ENCODE measurements at places on chromosomes 6 and 20. TPM values are rescaled to one million over a fixed set of nuclear protein-coding genes. Genes with fewer than 3 reads are reported as not detected.

Gene TRIM31
- total RNA-seq = 202 TPM

Gene DNAH8
- 0.03 TPM for total RNA-seq

Gene WDR27
- 60.5 TPM for total RNA-seq

Gene KHDC1L
- total RNA-seq = not detected

Gene GABRR2
- 2.4 TPM for total RNA-seq

Gene TFAP2B
- not detected for total RNA-seq

Gene CNBD2
- 4.4 TPM for total RNA-seq

Gene BPIFA1
- total RNA-seq = not detected

Gene FUT9
- not detected for total RNA-seq

Gene LPA
- 0.03 TPM for total RNA-seq

Gene SPATS1
- total RNA-seq = not detected

Measured in mucosa of descending colon (tissue), 3 donors.